MCF 10A (cell line): ENCODE measurements at places on chromosomes 13 and 19. TPM values are rescaled to one million over a fixed set of nuclear protein-coding genes. Genes with fewer than 3 reads are reported as not detected.
A peak's percentile ranks its signal among the peaks of the same experiment; 100 is the strongest.

GRCh38 chr19:17948514-17948900 is 15.7 kb downstream of the CCDC124 start:
- DNase-seq, result no peak

GRCh38 chr13:24005755-24006281 is 108.5 kb upstream of the C1QTNF9B start:
- DNase-seq, result no peak

GRCh38 chr19:3250675-3251074 is 26.2 kb downstream of the CELF5 start:
- peak; percentile 32 for DNase-seq

DNA sequence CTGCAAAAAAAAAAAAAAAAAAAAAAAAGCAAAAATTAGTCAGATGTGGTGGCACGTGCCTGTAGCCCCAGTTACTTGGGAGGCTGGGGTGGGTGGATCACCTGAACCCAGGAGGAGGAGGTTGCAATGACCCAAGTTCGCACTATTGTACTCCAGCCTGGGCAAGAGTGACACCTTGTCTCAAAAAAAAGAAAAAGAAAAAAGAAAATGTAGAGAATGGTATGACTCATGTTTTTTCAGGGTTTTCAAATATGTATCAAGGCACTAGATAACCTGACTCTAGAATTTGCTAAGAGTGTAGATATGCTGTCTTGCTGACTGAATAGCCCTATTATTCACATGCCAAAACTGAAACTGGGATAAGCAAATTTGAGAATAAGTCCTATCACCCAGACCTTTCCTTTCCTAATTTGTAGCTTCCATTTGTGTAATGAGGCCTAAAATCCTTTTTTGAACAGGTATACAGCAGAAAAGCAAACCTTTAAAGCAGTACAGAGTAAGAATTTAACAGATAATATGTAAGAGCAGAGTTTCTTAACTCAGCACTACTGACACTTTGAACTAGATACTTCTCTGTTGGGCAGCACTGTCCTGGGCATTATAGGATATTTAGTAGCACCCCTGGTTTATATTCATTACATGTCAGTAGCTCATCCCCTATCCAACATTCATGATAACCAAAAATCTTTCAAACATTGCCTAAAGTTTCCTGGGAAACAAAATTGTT is 108.6 kb downstream of the ELF1 start:
- no peak for DNase-seq

- peak; percentile 48 for DNase-seq
Measured at GRCh38 chr19:44807652-44808462, 1.0 kb upstream of the BCAM start.

DNA sequence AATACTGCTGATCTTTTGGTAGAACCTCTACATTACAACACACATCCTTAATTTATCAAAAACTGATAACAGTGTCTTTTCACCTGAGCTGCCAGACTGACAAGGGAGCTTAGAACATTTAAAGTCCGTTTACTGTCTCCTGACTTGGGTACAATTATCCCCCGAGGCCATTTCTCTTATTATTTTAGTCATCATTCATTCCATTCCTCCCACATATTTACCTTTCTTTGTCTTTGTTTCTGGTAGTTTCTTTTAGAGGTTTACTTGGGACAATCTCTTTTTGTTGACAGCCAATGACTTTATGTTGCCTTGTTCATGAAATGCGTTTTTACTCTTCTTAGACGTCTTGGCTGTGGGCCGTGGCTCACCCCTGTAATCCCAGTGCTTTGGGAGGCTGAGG is 186.9 kb downstream of the PCCA start:
- DNase-seq, result peak; percentile 77

DNA sequence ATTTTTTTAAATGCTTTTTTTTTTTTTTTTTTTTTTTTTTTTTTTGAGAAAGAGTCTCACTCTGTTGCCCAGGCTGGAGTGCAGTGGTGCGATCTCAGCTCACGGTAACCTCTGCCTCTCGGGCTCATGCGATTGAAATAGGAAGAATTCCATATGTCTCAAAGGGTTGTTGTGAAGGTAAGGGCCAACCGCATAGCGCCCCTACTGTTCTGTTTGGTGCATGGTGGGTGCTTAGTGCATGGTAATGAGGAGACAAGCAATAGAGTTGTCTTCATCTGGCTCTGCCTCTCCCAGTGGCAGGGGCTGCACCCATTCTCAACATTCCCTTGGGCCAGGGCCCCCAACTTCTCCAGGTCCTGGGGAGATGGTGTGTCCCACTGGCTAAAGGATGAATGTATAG is 68.7 kb downstream of the RASL11A start:
- peak; percentile 64 for DNase-seq

GRCh38 chr13:66888698-66889097 is 341.4 kb downstream of the PCDH9 start:
- DNase-seq, result no peak

GRCh38 chr13:113875429-113875815 is 11.5 kb upstream of the GAS6 start:
- no peak for DNase-seq

- DNase-seq, result no peak
Measured at GRCh38 chr19:518598-519231, 11.4 kb downstream of the TPGS1 start.

- DNase-seq, result peak; percentile 75
Measured at GRCh38 chr13:59391696-59392095, 772.0 kb downstream of the DIAPH3 start.

DNA sequence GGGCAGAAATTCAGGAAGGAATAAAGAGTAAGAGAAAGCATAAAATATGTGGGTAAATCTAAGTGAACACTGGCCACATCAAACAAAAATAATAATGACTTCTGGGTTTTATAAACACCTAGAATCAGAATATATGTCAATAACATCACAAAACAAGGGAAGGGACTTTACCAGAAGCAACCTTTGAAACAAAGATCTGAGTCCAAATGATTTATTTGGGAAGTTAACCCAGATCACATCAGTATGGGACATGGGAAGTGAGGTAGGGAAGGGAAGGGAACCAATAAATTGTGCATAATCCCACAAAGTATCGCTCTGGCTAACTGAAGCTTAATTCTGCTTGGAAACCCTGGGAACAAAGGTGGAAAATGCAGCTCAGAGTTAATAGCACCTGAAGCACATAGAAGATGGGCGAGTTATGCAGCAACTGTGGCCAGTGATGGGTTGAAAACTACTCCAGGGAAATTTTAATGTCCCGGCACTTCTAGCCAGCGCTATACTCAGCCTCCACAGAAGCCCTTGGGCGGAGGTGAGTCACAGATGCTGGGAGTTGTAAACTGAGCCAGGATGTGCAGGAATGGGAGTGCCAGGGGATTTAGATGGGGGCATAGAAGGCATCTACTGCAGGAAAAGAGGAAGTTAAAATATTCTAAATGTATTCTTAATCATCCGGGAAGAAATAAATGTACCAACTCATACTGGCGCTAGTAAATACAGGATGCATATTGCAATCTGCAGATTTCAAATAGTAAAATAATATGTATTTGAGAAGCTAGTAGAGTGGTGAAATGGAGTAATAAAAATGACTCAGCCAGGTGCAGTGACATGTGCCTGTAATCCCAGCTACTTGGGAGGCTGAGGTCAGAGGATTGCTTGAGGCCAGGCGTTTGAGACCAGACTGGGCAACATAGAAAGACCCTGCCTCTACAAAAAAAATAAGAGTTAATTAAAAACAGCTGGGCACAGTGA is 34.2 kb upstream of the CEBPG start:
- peak; percentile 92 for DNase-seq

DNA sequence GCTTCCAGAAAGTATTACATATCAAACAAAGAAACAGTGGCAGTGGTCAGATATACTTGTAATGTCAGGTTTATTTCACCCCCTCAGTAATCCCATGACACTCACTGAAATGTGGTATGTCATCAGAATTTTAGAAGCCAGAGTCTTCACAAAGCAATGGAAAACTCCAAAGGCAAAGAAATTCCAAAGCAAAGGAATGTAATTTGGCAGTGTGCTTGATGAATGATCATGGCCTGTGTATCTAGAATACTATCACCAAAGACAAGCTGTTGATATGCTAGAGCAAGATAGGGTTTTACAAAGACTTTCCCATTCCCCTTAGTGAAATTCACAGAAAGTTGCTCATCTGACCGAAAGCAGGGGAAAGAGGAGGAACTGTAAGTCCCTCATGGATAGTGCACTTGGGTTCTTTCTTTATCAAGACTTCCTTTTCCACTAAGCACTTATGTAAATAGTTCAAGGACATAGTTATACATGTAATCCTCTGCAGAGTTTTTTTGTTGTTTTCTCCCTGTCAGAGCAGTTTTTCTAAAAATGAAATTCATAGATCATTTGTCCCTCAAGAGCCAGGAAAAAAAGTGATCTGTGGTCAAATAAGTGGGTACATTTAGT is 243.4 kb downstream of the NHLRC3 start:
- no peak for DNase-seq

DNA sequence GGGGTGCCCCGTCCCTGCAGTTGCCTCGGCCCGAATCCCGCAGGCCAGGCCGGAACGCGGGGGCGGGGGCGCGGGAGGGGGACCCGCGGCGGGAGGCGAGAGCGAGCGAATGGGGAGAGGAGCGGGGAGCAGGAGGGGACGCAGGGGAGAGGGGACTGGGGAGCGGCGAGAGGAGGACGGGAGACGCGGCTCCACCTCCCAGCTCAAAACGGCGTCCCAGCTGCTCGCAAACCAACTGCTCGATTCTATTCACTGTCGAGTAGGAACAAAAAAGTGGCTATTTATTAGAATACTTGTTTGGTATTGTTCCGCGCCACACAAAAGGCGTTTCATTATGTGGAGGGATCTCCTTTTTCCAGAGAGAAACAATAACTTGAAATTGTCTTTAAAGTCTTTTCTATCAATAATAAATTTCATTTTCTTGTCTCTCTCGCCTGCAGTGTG is 10.6 kb upstream of the SOX1 start:
- no peak for DNase-seq

GRCh38 chr19:43409415-43409814 is 5.3 kb upstream of the TEX101 start:
- DNase-seq, result no peak

DNA sequence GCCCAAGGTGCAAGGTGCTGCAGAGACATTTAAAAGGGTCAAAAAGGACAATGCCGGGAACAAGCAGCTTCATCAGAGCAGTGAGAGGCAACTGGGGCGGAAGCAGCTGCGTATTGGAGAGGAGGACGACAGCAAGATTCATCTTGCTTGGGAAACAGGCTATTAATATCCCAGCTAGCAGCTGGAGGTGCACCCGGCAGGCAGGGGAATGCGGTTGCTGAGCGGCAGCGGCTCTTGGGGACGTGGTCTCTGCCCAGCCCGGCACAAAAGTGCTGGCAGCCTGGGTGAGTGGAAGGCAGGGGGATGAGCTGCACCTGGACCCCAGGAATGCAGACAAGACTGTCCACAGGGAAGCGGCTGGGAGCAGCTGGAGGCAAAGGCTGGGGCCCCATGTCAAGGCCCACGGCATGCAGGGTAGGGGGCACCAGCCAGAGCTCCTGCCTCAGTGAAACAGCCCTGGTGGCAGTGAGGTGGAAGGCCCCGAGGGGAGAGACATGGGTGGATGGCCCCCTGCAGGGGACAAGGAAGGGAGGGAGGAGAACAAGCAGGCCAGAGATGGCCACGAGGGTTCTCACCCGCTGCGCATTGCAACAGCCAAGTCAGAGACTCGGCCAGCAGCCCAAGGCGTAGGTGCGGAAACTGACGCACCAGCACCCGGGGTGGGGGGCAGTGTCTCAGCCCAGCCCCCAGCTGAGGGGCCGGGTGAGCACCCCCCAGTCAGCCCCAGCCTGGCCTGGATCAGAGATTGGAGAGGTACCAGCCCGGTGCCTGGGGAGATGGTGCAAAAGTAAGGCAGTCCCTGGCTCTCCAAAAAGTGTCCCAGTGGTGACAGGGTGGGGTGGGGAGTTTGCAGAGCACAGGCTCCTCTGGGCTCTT is 34.4 kb downstream of the PEPD start:
- no peak for DNase-seq

- DNase-seq, result no peak
Measured at GRCh38 chr13:78841358-78841963, 182.5 kb upstream of the OBI1 start.

DNA sequence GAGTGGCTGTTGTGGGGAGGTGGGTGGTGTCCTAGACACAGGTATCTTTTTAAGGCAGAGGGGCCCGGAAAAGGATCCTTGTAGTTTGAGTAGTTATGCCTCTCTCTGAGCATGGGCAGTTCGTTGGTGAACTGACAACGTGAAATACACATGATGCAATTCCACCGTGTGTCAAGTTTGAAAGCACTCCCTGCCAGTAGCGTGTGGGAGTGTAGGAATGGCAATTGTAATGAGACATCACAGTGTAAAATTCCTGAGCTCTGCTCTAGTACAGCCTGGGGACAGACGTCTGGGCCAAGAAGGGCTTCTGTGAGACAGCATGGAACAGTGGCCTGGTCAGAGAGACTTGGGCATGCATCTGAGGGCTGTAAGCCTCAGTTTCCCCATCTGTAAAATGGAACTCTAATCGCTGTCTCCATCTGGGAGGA is 10.4 kb upstream of the ASF1B start:
- DNase-seq, result peak; percentile 79

- DNase-seq, result no peak
Measured at GRCh38 chr13:113053801-113054604, 51.6 kb upstream of the F7 start.

- DNase-seq, result peak; percentile 39
Measured at GRCh38 chr13:34017231-34017630, 199.3 kb downstream of the RFC3 start.

GRCh38 chr13:27533155-27533643 is 82.8 kb upstream of the MTIF3 start:
- peak; percentile 74 for DNase-seq

DNA sequence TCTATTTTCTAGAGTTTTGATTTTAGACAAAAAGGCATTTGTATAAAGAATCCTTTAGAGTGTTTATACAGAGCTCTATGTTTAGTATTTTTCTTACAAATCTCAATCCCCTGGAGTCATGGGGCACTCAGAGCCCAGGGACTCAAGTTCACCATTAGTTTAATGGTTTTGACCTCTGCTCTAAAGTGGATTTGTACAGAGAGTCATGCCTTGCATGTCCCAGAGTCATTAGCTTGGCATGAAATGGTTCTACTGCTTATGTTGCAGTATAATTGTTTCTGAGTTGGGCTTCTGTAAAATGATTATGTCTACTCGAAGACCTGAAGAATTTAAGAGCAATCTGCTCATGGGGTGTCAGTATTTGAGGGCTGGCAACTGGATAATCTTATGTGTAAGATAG is 406.2 kb downstream of the DLEU7 start:
- no peak for DNase-seq

DNA sequence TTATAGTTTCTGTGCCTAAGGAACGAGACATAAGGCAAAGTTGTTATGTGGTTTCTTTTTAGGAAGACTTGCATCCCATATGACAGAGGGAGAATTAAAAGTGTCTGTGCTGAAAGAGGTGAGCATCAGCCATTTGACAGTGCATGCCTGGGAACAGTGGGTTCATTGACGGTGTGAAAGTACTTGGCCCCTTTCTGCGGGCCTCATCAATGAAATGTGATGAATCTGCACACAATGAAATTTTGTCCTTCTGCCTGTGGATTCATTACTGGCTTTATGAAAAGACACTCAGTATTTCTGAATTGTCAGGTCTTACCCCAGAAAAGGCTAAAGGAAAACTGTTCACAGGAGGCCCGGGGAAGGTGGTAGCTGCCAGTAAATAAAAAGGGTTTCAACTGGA is 295.8 kb downstream of the FOXO1 start:
- no peak for DNase-seq

GRCh38 chr19:44948763-44949374 is 3.0 kb downstream of the APOC2 start:
- DNase-seq, result no peak

The CEACAM3 gene
- not detected in 2 replicates for total RNA-seq

The PCDH17 gene
- not detected in 2 replicates for total RNA-seq

The EMP3 gene
- total RNA-seq, result 190 and 198 TPM in 2 replicates

The DCT gene
- 0.07 TPM in 1 of 2 replicates, not detected in the other for total RNA-seq

The ERFL gene
- total RNA-seq, result 0.34 TPM in 1 of 2 replicates, not detected in the other

The JSRP1 gene
- total RNA-seq, result 0.37 and 0.49 TPM in 2 replicates

The PNKP gene
- 70.7 and 90.3 TPM in 2 replicates for total RNA-seq

The KISS1R gene
- total RNA-seq, result not detected in 2 replicates
